Regular cardiac myocyte (primary cell): ENCODE measurements at places on chromosomes 16 and 17. TPM values are rescaled to one million over a fixed set of nuclear protein-coding genes. Genes with fewer than 3 reads are reported as not detected.

Gene GALR2
- total RNA-seq = under 0.01 TPM in 1 of 2 replicates, not detected in the other

Gene TP53TG3F
- not detected in 2 replicates for total RNA-seq

Gene NUFIP2
- 36.2 and 40.3 TPM in 2 replicates for total RNA-seq

Gene NPTX1
- 5.6 and 8.4 TPM in 2 replicates for total RNA-seq

Gene PABPN1L
- not detected in 2 replicates for total RNA-seq
